ENCODE measurements at places on chromosomes 6 and 20. TPM values are rescaled to one million over a fixed set of nuclear protein-coding genes. Genes with fewer than 3 reads are reported as not detected.
A peak's percentile ranks its signal among the peaks of the same experiment; 100 is the strongest.

The HRH3 gene
- polyA plus RNA-seq: 0.04 TPM

The HECA gene
- polyA plus RNA-seq: 14.9 TPM

GRCh38 chr6:148166339-148166968, 176.2 kb upstream of the SASH1 start:
- no peak for DNase-seq

DNA sequence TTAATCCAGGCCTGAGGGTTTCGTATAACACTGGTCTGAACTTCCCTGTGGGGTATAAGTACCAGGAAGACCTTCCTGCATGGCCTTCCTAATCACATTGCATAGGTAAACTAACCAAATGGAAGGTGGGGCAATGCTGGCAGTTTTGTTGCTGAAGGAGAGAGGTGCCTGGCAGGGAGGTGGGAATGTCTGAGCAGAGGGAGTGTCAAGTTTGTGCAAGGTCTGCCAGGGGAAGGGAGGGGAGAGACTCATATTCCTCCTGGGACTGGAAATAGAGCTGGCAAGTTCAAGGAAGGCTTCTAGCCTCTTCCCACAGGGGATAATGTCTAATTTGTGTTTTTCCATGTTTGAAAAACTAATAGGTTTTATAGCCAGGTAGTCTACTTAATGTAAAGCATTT, 70.6 kb downstream of the HDDC2 start:
- no peak for DNase-seq

DNA sequence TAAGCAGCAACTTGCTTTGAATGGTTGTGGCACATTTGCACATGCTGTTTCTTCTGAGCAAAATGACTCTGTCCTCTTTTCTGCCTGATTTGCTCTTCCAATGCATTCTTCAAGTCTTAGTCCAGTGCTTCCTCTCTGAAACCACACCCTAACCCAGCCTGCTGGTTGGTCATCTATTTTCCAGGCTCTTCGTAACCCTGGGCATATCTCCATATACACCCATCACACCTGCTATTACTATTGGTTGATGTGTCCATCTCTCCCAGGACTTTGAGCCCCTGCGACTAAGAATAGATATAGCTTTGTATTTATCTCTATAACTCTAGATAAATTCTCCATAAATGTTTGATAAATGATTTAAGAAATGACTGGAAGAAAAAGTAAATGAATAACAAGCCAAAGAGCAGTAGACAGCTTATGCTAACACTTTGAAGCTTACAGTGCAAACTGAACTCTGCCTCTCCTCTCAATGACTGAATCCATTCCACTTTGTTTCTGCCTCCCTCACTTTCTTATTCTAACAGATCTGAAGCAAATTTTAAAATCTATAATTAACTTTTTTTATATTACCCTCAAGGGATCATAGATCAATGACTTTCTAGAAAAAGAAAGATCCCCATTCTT, 59.7 kb upstream of the NT5E start:
- no peak for DNase-seq

The ADGRB3 gene
- polyA plus RNA-seq: 5.1 TPM

GRCh38 chr6:28597217-28597835, 71.6 kb downstream of the GPX5 start:
- no peak for DNase-seq

The LGSN gene
- 0.97 TPM for polyA plus RNA-seq

GRCh38 chr6:107578642-107579341, 88.9 kb downstream of the SOBP start:
- DNase-seq: no peak

The HLA-DOB gene
- polyA plus RNA-seq: 0.17 TPM

DNA sequence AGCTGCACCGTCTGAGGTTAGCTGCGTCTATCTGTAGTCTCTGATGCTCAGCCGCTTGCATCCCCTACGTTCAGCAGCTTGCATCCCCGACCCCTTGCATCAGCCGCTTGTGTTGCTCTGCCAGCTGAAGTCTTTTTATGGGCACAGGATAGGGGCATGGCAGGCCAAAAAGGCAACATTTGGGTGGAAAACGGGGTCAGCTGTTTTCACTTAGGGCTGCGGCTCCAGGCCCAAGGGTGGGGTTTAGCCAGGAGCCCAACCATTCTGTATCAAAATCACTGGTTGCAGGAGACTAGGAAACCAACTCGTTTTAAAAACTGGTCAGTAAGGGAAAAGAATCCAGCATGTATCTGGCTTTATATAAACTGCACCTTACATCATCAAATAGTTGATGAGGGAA, 49.9 kb downstream of the FAM50B start:
- no peak for DNase-seq

DNA sequence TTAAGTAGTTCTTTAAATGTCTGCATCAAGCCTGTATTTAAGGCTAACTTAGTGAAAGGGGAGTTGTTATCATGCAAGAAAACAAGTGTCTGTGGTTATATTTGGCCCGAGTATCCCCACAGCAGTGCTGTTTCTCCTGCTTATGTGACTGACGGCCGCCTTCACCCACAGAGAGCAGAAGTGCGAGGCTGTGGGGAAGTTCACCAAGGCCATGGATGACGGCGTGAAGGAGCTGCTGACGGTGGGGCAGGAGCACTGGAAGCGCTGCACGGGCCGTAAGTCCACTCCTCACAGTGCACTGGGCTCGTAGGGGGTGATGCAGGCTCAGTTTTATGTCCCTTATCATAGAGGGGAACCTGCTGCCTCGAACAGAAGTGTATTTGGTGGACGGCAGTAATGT, 53.2 kb upstream of the SYNJ2 start:
- DNase-seq: no peak

The C6orf141 gene
- 0.21 TPM for polyA plus RNA-seq

DNA sequence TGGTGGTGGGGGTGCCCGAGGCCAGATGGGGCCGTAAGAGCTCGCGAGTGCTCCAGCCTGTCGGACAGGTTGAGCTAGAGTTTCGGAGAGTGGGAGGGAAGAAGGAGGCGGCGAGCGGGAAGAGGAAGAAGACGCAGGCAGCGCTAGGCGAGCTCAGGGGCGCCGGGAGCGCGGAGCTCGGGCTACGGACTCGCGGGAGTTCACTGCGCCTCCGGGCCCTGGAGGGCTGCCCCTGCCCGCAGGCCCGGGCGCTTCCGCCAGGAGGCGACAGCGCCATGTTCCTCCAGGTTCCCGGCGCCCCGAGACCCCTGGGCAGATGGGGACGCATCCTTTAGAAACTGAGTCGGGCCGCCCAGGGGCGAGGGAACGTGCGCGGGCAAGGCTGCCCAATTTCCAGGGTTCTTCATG, 984 bp downstream of the TFAP2C start:
- DNase-seq: no peak

The EDN3 gene
- polyA plus RNA-seq: 4.4 TPM

DNA sequence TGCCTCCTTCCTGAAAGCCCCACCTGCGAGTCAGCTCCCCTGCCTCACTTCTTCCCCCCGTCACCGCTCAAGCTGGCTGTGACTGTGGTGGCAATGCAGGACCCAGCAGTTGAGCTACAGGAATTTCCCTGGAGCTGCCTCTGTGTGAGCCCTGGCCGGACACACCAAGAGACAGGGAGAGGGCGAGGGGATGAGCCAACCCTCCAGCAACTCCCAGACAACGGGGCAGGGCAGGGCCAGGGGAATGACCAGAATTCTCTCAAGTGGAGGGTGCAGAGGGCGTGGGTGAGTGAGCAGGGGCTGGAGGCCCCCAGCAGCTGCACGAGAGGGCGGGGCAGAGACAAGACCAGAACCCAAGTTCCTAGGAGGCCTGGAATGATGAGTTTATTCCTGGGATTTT, 4.9 kb upstream of the ARFGAP1 start:
- no peak for DNase-seq

- DNase-seq: no peak
These were observed 43.6 kb downstream of the FGD2 start for GRCh38 chr6:37048851-37049757.

DNA sequence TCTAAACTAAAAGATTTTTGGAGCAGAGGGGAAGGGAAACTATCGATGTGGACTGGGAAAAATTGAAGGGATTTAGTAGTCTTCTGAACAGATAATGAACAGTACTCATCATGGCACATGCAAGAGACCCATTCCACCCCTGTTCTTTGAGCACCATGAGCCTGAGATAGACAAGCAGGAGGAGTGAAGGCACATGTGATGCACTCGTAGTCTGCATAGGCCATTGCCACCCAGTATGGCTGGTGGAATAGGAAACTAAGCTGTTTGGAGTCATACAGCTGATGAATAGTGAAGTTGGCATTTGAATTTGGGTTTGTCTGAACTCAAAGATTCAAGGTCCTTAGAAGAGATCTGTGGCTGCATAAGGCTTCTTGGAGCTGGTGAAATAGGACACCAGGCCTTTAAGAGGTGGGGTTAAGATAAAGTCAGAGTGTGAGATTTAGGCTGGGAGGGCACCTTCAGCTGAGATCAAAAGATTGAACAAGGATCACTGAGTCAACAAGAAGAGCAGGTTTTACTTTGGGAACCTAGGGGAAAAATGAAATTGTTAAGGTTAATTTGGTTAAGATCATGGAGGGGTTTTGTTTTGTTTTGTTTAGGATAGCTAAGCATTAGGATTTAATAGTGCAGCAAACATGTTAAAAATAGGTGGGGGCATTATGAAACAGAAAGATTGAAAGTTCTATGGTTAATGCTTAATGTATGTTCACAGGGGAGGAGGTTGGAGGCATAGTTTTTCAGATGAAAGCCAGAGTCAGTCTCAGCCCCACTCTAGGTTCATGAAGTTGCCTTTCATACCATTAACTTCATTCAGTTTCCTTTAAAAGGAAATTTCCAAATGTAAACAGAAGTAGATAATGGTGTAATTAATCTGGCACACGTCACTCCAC, 148.8 kb downstream of the ARID1B start:
- DNase-seq: no peak

DNA sequence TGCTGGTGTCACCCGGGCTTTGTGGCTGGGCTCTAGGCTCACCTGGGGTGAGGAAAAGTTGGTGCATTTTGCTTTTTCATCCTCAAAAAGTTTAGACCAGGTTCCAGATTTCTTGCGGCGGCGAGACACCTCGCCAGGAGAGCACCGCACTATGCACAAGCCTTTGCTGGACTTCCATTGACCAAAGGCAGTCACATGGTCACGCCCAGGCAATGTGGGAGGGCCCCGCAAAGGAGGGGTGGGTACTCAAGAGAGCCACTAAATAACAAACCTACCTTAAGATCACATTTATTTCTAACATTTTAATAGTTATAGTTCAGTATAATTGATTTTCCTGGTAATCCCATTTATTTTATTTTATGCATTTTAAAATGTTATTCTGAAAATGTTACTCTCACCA, 3.0 kb upstream of the KIF16B start:
- no peak for DNase-seq

The LCA5 gene
- polyA plus RNA-seq: 12.9 TPM

DNA sequence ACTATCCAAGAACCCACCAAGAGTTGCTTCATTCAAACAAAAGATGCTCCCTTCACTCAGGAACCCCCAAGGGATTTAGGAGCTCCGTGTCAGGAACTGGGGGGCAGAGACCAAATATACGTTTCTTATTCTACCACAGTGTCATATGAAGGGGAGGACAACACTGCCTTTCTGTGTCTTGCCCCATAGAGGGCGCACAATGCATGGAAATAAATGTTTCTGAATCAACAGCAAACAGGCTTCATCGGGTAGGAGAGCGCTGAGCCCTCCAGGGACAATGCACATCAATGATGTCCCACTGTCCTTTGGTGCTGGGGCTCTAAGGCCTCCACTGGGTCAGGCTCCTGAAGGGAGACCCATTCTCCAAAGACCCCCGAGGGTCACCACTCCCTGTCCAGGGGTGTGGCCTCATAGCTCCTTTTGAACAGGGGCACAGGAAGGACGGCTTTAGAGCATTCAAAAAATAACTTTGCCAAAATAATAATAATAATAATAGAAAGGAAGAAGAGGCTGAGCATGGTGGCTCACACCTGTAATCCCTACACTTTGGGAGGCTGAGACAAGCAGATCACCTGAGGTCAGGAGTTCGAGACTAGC, 31.1 kb downstream of the PLG start:
- peak; percentile 33 for DNase-seq

GRCh38 chr6:1496836-1497760, 107.7 kb downstream of the FOXF2 start:
- no peak for DNase-seq

The FGD2 gene
- 1.5 TPM for polyA plus RNA-seq

DNA sequence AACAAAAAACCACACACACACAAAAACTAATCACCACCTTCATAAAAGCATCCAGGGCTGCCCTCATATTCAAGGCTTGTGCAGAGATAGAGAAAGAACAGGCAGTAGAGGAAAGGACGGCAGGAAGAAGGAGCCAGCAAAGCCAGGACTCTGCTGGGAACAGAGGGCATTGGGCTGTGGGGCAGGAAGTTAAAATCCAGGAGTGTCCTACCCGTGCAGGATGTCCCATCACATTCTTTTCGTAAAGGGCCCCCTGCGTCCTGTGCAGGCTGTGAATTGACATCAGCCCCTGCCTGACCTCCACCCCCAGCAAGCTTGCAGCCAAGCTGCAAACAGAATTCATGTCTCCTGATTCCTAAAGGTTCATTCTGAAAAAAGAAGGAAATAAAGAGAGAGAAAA, 96.4 kb upstream of the AKAP12 start:
- no peak for DNase-seq
